Activated T-helper 2 cell treated with anti-CD3 and anti-CD28 coated beads, Interferon-gamma antibody, Interleukin-2, Interleukin-4, amounts not matched to agents 10 μg/mL and 5 μg/mL and 100 μg/mL, durations not matched to agents 14 hours and 24 hours and 36 hours (primary cell): ENCODE measurements at places on chromosomes 2 and 18. TPM values are rescaled to one million over a fixed set of nuclear protein-coding genes. Genes with fewer than 3 reads are reported as not detected.

DNA sequence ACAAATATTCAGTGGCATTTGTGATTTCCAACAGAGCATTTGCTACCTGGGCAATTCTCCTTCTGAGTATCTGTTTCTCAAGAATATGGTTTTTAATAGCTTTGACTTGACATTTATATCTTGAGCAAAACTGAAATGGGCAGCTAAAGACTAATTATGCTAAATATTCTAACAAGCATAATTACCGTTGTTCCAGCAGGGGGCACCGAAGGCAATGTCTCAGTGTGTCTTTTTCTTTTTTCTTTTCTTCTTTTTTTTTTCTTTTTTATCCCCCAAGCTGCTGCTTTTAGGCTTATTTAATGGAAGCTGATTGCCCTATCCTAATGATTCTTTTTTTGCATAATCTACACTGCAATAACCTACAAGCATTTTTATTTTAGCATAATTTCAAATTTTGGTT, 138.9 kb upstream of the NABP1 start:
- peaks cover 10% of the 10 kb centered on the region for H3K27me3 ChIP-seq
- no peak overlapping the region for H3K27ac ChIP-seq
- no peak overlapping the region for H3K4me3 ChIP-seq
- no peaks in the 10 kb centered on the region for H3K4me1 ChIP-seq
- no peak for DNase-seq
- no peaks in the 10 kb centered on the region for H3K36me3 ChIP-seq

GRCh38 chr2:133518700-133519344, 49.4 kb downstream of the NCKAP5 start:
- H3K27me3 ChIP-seq = no peaks in the 10 kb centered on the region
- H3K27ac ChIP-seq = no peak overlapping the region
- no peaks in the 10 kb centered on the region for H3K36me3 ChIP-seq
- no peaks in the 10 kb centered on the region for H3K4me1 ChIP-seq

DNA sequence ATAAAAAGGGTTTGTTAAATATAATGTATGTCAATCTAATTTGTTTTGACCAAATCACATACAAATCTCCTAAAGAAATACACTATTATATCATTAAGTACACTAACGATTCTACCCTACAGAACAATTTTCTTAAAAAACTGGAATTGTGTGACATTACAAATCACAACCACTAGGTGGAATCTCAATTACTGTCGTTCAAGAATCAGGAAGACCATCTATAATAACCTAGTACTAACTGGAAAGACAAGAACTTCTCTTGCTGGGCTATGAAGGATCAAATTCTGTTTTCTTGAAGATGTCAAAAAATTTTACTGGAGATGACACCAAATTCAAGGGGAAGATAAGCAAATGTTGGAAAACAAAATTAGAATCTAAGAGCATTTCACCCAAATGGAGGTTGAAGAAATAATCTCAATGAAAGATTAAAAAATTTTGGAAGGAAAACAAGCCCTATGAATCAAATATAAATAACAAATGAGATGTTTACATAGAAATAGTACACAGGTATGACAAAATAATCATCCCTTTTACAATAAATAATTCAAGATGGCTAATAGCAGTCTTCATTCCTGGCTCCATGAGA, 110.9 kb downstream of the STK39 start:
- H3K4me3 ChIP-seq = no peak overlapping the region
- no peak for DNase-seq
- H3K4me1 ChIP-seq = peaks cover 9% of the 10 kb centered on the region
- H3K27me3 ChIP-seq = no peaks in the 10 kb centered on the region
- H3K36me3 ChIP-seq = peaks cover 47% of the 10 kb centered on the region
- no peak overlapping the region for H3K27ac ChIP-seq

DNA sequence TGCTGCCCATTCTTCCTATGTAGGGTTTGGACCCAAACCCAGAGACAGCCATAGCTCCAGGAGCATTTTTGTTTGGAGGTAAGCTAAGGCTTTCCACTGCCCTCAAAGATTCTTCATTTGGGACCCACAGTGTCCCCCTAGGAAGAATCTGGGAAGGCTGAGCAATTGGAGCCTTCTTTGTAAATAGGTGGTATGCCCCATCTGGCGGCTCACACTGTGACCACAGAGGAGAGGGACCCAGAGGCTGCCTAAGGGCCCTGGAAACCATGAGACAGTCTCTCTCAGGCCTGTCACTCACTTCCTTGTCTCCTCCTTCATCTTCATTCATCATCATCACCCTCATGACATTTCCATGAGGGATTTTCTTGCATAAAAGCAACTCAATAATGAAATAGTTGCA, 215.4 kb upstream of the OSR1 start:
- no peak for DNase-seq
- H3K4me3 ChIP-seq = no peak overlapping the region
- H3K36me3 ChIP-seq = no peaks in the 10 kb centered on the region

DNA sequence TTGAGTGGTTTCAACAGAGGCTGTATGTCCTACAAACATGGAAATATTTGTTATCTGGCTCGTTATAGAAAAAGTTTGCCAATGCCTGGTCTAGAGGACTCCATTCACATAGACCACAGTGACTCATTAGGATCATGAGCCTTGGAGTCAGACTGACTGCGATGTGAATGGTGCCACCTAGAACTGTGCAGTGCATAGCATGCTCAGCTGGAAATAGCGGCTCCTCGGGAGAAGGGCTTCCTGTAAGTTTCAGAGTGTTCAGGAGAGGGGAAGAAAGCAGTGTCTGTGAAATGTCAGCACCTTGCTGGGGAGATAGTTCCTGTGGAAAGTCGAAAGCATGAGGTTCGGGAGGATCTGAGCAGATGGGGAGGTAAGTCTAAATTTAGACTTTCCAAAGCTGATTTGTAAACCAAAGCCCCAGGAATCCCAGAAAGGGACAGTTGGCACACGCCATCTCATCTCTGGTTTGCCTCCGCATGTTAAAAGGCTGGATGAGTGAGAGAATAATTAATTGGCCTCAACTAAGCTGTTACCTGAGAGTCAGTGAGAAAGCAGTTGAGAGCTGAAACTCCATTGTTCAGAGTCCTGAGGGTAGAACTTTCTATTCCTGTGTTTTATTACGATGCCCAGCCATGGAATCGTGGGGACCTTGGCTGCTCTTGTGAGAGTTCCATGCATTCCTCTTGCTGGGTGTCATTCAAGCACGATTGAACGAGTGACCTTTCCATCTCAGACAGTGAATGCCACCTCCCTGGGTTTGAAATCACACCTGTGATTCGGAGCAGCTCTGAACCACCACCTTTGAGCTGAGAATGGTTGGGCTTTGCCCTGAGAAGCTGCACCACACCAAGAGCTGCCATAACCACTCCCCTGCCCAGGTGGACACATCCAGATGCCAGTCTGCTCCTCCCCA, 99.5 kb downstream of the MAPK4 start:
- H3K27me3 ChIP-seq = no peaks in the 10 kb centered on the region
- H3K4me3 ChIP-seq = no peak overlapping the region
- DNase-seq = no peak
- no peak overlapping the region for H3K27ac ChIP-seq
- no peaks in the 10 kb centered on the region for H3K36me3 ChIP-seq
- H3K4me1 ChIP-seq = no peaks in the 10 kb centered on the region

DNA sequence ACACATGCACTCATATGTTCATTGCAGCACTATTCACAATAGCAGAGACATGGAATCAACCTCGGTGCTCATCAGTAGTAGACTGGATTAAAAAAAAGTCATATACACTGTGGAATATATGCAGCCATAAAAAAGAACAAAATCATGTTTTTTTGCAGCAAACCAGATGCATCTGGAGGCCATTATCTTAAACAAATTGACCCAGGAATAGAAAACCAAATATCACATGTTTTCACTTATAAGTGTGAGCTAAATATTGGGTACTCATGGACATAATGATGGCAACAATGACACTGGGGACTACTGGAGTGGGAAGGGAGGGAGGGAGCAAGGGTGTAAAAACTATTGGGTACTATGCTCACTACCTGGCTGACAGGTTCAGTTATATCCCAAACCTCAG, 792.6 kb downstream of the EPHA4 start:
- H3K4me3 ChIP-seq = no peak overlapping the region
- H3K4me1 ChIP-seq = no peaks in the 10 kb centered on the region
- no peak for DNase-seq
- no peaks in the 10 kb centered on the region for H3K27me3 ChIP-seq
- H3K36me3 ChIP-seq = no peaks in the 10 kb centered on the region

DNA sequence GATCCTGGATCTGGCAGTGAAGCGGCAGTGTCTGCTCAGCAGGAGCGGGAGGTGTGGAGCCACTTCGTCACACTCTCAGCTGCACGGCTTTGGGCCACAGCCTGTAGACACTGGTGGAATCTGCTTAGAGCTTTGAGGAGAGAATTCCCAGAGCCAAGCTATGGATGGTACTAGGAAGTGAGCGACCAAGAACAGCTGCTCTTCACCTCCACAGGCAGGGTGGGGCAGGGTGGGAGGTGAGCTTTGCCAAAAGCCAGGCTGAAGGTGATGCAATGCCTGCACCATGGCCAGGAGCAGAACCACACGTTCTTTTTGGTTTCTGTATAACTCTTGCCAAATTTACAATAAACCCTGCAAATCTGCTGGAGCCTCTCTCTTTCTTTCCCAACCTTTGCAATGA, 226.1 kb downstream of the ANKRD30B start:
- H3K27ac ChIP-seq = no peak overlapping the region
- H3K4me1 ChIP-seq = no peaks in the 10 kb centered on the region
- H3K36me3 ChIP-seq = no peaks in the 10 kb centered on the region
- no peak for DNase-seq
- no peaks in the 10 kb centered on the region for H3K27me3 ChIP-seq

The CXCR4 gene
- 140 and 144 TPM in 2 replicates for total RNA-seq

The INPP5D gene
- total RNA-seq = 58.5 and 62.3 TPM in 2 replicates

The FRZB gene
- total RNA-seq = not detected in 2 replicates

The ARL4C gene
- 44.6 and 45.7 TPM in 2 replicates for total RNA-seq

The REG3A gene
- total RNA-seq = not detected in 2 replicates

The CHRND gene
- total RNA-seq = not detected in 2 replicates

The HTR2B gene
- not detected in 2 replicates for total RNA-seq

The CYP27C1 gene
- not detected in 2 replicates for total RNA-seq
